ENCODE measurements at places on chromosomes 2 and 18. TPM values are rescaled to one million over a fixed set of nuclear protein-coding genes. Genes with fewer than 3 reads are reported as not detected.

Gene HTR2B
- 25.3 TPM for polyA plus RNA-seq

GRCh38 chr18:37282386-37283037 is 283.1 kb downstream of the CELF4 start:
- no peak for DNase-seq

DNA sequence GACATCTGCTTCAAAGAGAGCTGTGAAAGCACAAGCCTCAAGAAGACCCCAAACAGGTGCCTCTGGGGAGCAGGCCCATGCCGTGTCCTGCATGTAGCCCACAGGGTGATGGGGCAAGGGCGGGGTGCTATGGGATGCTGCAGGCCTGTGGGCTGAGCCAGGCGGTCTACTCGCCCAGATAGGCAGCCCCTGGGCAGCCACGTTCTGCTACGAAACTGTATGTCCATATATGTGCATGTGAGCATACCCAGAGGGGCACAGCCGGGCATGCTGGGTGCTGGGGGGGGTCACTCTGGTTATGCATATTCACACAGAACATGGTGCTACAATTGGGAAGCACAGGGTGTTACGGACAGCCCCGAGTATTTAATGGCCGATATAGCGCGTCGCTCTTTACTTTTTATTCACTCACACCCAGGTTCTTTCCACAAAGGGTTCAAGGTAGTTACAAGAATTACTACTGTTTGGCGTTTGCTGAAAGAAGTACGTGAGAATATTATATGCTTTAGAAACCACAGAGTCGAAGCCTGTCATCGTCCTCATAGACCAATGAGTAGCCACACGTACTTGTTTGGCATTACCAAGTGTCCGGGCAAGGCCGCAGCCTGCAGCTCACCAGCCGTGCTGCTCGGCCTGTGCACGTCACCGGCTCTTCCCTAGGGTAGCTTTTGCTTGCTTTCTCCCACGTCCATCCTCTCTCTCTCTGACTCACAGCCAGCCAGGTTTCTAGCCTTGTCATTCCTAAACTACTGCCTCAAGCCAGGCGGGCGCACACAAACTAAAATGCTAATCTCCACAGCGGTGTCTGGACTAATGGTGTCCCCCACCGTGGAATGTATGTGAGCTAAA is 14.4 kb downstream of the MTERF4 start:
- no peak for DNase-seq

DNA sequence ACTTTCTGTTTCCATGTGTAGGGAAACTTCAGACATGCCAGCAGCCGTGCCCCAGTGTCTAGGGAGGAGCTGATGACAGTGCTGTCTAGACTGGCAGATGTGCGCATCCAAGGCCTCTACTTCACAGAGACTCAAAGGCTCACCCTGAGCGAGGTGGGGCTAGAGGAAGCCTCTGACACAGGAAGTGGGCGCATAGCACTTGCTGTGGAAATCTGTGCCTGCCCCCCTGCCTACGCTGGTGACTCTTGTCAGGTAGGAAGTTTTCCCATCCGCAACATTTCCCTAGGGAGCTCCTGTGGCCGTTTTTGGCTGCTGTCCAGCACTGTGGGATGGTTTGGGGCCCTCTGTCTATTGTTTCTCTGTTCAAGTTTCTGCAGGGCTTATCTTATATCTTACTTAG is 143.1 kb upstream of the TTC39C start:
- no peak for DNase-seq

- DNase-seq = no peak
Measured at GRCh38 chr2:113979191-113980128, 89.6 kb downstream of the ACTR3 start.
